ENCODE measurements at places on chromosomes 5 and 9.

DNA sequence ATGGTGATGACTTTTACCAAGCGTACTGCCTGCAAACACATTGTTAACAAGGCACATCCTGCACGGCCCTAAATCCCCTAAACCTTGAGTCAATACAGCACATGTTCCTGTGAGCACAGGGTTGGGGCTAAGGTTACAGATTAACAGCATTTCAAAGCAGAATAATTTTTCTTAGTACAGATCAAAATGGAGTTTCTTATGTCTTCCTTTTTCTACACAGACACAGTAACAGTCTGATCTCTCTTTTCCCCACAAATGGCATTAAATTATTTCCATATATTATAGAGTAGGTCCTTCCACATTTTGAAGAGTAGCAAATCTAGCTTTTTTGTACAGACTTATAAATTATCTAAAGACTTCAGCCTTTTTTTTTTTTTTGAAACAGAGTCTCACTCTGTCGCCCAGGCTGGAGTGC lies 1.6 kb upstream of the TMEM141 start:
- DNase-seq = no peak

DNA sequence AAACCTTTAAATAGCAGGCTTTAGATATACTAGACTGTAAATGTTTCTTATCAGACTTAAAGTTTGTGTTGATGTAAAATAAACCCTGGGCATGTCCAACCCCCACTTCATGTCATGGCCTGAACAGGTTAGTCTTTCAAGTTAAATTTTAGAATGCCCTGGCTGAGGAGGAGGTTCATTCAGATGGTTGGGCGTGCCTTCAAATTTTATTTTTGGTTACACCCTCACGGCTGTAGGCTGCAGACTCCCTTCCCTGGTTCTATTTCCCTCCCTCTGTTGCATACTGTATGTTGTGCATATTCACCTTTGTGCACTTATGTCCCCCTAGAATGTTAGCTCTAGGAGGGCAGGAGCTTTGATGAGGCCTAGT lies 5.3 kb upstream of the BICD2 start:
- DNase-seq = no peak

DNA sequence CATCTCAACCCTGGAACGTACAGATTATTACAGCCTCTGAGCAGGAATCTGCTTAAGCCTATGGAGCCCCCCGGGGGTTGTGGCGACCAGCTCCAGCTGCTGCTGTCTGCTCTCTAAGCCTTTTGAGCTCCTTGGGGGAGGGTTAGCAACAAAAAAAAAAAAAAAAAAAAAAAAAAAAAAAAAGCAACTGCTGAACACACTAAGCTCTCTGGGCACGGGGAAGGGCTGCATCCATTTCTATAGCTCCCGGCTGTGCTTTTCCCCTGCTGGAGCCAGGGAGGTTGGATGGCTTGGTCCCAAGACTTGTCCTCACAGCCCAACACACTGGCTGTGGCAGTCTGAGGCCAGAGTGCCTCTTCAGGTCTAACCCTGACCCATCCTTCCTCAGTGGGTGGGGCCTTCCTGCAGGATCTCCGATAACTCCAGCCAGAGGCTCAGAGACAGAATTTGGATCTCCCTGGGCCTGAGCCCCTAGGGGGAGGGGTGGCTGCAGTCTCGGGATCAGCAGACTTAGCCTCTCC lies 82.1 kb downstream of the FBN2 start:
- DNase-seq = no peak

DNA sequence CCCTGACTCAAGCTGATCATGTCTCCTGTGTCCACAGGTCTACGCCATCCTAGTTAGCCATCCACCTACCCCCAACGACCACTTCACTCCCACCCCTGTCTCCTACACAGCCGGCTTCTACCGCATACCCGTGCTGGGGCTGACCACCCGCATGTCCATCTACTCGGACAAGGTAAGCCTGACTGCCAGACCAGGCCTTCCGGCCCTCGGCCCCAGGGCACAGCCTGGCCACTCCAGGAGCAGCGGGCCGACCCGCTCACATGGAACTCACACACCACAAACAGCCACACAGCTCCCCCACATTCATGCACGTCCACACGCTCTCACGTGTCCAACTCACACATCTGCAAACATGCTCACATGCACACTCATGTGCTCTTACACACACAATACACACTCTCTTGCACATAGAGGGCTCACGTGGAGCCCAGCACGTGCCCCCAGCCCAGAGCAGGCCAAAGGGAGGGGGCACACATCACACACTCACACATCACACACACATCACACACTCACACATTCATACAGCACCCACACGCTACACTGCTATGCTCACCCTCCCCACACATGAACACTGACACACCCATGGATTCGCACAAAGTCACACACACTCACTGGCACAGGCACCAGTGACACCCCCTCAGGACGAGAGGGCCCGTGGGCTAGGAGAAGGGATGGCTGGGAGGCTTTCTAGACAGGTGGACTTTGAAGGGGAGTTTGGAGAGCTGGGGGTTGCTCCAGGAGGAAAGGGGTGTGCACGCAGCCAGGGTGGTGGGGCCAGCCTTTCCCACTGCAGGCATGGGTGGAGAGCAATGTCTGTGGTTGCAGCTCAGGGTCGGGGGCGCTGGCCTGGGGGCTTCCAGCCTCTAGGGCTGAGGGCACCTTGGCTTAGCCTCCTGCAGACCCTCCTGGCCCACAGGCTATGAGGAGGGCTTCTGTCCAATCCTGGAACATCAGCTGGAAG lies 3.3 kb downstream of the GRIN1 start:
- no peak for DNase-seq

- no peak for DNase-seq
These were observed 400.5 kb upstream of the ACO1 start for GRCh38 chr9:31983895-31984294.

- DNase-seq = no peak
These were observed 214.7 kb downstream of the ADCY2 start for GRCh38 chr5:7610531-7611177.

DNA sequence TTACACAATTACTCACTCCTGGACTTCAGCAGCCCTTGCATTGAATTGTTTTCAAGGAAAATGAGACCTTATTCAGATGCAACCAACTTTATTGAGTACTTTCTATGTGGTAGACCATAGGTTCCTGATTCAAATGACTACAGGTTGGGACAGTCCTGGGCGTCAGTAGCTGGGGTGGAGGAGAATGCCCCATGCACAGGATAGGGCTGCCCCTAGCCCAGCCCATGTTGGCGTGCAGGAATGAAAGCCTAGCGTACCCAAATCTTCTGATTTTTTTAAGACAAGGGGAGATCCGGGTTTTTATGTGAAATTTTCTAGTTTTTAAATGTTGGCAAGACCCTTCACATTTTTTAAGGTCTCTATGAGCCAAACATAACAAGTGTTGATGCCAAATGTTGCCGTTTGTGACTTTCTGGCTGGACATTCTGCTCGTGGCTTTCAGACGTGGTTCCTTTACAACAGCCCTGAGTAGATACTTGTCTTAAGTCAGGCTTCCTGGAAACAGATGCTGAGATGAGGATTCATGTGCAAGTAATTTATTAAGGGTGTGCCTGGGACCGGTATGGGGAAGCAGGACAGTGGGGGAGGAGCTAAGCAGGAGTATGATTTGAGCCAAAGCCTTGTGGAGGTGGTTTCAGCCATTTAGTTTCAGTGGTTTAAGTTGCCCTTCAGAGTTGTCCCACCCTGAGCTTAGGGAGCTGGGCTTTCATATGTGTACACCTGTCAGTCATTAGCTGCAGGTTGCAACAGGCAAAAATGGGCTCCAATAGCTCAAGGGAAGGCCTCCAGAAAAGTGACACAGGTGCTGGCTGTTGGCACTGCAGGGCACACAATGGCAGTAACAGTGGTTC lies 154.1 kb downstream of the NTRK2 start:
- DNase-seq = no peak

DNA sequence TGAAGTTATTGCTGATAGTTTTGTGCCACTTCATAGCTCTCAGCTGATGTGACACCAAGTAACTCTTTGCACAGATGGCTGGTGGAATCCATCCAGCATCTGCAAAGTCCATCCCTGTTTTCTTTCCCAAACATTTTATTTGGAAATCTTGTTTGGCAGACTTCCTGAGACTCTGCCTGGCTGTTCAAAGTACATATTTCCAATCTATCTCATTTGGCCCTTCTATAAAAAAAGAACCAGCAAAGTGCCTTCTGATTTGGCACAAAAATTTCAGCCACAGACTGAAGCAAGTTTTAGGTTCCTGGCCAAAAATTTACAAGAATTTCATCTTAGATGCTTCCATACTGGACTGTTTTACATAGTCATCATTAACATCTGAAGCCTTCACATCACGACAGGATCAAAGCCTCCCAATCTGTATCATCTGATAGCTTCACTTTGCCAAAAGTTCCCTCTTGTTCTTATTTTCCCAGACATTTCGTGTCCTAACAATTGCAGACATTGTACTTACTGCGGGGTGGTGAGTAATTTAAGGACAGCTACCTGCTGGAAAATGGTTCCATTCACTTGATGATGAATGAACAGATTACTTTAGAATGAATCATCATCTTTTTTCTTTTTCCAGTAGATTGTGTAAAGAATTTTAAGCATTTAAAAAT lies 377.3 kb downstream of the KIAA0825 start:
- DNase-seq = no peak

- no peak for DNase-seq
These were observed 170.5 kb downstream of the TRIM36 start for GRCh38 chr5:114999176-114999575.

DNA sequence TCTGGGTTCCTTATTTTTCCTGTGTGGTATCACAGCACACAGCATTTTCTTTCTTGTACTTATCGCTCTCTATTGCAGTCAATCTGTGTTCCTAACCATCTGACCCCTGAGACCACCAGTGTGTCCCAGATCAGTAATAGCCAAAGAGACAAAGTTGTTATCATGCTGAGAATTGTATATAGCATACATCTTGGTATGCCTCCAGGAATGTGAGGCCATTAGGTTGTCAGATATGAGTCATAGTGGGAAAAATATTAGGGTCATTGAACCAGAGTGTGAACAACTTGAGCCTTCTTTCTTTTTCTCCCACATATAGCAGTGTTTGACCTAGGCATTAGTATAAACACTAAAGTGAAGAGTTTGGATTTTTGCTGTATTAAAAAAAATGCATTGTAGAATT lies 106.3 kb downstream of the NDUFAF2 start:
- DNase-seq = no peak

- no peak for DNase-seq
These were observed 176.7 kb upstream of the FGF10 start for GRCh38 chr5:44565902-44566301.

DNA sequence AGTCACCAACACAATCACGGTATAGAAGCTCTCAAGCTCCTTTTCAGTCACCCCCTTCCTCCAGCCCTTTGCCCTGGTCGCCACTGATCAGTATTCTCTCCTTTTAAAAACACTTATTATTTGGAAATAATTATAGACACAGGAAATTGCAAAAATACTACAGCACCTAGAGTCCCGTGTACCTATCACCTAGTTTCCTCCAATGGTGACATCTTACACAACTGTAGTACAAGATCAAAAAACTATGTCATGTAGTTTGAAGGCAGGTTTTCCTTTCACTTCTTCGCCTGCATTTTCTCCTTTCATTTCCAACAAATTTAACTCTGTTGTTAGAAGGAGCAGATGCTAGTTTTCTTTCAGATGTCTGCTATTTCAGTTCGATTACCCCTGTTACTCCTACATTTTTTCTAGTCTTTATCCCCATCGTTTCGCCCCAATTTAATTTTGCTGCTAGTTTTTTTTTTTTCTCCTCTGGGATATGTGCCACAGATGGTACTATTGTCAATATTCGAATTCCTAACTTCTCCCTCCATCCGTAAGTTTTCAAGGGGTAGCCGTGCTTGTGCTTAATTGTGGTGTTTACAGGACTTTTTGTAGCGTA lies 612 bp upstream of the ATG10 start:
- DNase-seq = no peak

DNA sequence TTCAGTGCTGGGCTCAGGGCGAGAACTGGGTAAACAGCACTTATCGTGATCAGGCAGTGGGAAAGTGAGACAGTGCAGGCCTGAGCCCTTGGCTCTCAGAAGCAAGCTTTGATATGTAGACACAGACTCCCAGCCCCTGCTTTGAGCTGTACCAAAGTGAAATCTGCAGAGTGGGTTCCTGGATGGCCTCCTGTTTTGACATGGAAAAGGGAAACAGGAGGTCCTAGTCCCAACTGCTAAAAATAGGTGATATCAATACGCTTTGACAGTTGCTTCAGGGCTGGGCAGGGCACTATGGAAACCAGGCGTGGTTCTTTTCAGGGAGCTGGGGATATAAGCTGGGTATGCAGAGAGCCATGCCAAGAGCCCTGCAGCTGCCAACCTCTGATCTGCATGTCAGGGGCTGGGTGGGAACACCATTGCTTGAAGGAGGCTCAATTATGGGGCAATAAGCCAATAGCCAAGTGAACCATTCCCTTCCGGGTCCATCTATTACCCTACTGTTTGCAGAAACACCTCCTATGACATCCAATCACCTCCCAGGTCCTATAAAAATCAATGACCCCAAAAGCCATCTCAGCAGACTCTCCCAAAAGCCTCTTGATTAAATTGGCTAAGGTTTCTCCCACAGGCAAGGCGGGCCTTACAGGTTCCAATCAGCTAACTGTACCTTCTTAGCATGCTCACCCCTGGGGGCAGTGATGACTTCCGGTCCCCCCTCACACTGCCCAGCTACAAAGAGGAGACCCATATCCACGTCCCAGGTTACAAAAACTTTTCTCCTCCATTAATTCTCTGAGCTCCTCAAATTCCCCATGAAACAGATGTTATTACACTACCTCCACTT lies 45.8 kb downstream of the EPB41L4B start:
- no peak for DNase-seq

DNA sequence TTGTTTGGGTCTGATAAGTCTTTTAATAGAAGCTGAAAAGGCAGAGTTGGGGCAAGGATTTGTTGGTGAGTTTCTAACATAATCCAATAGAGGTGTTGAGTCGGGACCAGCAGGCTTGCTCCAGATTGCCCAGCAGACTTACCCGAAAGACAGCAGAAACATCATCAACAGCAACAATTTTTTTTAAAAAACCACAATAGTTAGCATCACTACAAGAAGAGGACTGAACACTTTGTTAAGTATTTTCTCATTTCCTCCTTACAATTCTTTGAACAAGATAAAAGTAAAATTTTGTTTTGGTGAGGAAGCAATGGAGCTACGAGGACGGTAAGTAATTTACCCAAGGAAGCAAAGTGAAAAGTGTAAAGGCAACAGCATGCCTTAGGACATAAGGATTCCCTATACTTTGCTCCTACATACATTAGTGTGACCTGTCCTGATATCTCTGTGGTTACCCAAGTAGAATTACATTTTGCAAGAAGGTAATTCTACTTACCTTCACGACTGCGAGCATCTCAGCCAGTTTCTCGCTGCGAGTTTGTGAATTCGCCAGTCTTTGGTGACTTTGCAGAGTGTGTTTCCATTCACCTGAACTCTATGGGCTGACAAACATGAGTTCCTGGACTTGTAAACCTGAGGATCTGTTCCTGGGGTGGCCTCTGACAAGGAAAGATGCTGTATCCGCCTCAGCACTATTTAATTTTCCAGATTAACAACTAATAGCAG lies 13.2 kb downstream of the ITK start:
- no peak for DNase-seq

DNA sequence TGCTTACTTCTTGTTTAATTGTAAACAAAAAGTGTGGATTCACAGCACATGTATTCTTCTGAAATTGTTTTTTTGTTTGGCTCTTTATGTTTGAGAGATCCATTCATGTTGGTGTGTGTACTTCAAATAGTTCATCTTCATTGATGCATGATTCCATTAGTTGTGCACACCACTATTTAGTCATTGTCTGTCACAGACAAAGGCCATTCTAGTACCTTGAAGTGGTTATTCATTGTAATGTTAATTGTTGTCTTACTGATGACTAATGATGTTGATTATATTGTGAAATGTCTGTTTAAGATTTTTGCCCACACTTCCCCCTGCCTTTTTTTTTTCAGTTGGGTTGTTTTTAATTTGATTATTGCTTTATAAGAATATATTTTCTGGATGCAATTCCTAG lies 391.3 kb downstream of the DIRAS2 start:
- no peak for DNase-seq
